ENCODE measurements at places on chromosomes 11 and 22.

DNA sequence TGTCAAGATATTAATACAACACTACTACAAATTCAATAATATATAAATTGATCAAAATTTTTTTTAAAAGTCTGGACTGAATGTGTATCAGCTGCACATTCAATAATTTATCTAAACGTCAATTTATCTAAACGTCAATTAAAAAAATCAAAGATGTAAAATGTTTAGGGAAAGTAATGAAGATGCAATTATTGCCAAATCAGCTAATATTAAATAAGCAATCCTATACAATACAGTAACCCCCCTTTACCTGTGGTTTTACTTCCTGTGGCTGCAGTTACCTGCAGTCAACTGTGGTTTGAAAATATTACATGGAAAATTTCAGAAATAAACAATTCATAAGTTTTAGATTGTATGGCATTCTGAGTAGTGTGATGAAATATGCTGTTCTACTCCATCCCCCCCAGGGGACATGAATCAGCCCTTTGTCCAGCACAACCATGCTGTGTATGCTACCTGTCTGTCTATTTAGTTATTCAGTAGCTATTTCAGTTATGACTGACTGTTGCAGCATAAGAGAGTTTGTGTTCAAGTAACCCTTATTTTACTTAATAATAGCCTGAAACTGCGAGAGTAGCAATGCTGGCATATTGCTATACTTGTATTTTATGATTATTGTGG lies 72.2 kb downstream of the CWF19L2 start:
- DNase-seq = no peak

GRCh38 chr11:93861808-93862207 lies 11.4 kb upstream of the VSTM5 start:
- no peak for DNase-seq

- DNase-seq = no peak
Observed at GRCh38 chr11:76974179-76974891, 59.9 kb upstream of the B3GNT6 start.

- DNase-seq = no peak
Observed at GRCh38 chr11:106706355-106706754, 311.9 kb downstream of the GUCY1A2 start.

DNA sequence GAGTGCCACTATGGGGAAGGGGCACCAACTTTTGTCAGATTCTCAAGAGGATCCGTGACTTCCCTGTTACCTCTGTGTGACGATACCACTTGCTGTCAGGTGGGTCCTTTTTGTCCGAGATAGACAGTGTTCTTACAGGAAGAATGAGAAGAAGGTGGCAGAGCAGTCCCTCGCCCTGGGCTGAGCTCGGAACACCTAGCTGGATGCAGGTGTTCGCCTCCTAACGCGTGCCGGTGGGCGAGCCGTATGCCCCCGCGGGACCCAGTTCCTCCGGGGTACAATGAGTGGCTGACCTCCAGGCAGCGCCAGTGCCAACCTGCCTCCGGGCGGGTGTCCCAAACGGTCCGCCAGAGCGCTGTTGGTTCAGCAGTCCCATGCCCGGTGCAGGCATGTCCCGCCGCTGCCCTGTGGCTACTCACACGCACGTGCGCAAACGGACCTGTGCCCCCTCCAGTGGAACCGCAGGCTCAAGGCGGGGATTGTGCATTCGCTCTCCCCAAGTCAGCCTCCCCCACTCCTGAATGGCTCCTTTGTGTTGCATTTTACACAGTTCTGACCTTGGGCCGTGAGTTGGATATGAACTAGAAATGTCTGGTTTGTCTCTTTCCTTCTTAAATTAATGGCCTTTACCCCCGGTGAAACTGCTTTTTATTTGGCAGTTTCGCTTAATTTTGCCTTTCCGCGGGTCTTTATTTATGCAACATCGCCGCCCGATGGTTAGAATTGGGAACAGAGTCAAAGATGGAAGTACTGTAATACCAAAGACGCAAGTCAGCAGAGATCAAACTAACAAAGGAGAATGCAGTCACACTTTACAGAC lies 1.1 kb upstream of the ABTB2 start:
- DNase-seq = peak; percentile 60

GRCh38 chr22:19604711-19605268 lies 80.6 kb upstream of the CLDN5 start:
- DNase-seq = no peak

GRCh38 chr11:47154616-47155570 lies 21.8 kb downstream of the ARFGAP2 start:
- DNase-seq = no peak

GRCh38 chr11:63837739-63838138 lies 1.2 kb upstream of the MARK2 start:
- no peak for DNase-seq

DNA sequence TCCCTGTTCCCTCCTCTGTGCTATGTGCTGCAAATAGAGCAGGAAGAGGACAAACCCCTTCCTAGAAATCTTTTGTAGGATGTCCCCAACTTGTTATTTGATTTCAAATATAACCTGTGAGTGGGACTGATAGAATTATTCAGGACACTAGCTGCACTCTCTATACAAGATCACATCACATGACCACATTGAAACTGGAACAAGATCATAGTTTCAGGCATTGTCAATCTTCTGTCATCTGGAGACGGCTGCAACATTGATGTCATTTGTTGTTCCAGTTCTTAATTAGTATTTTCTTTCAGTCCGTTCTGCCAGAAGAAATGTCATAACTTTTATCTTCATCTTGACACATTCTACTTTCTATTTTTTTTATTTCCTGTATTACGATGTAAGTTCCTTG lies 89.3 kb downstream of the GRIA4 start:
- DNase-seq = no peak

- no peak for DNase-seq
Observed at GRCh38 chr22:26553056-26553752, 36.7 kb downstream of the TPST2 start.

GRCh38 chr22:34019190-34019845 lies 99.0 kb upstream of the LARGE1 start:
- no peak for DNase-seq

DNA sequence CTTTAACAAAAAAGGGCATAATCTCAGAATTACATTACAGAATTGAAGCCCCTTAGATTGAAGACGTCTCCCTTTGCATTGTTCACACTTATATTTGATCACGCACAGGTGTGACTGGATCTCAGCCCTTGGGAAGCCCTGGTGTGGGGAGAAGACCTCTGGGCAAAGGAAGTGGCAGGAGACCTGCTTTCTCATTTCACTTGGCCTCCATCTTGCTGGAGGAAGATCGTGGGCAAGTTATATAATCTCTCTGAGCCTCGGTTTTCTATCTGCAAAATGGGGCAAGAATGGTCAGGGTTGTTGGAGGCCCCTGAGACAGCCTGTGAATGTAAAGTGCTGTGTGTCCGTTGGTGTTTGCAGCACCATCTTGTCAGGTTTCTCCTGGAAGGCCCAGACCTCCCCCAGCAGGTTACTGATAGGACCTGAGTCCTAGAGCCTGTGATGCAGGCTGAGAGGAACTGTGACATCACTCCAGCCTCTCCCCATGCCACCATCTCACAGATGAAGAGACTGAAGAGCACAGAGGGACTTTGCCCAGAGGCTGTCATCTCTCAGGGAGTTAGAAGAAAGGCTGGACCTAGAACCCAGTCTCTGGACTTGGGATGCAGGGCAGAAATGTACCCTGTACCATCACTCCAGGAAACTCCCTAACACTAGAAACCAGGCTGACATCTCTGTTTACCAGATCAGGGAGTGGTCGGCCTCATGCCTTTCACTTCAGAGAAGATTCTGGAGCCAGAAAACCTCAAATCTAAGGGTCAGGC lies 1.1 kb upstream of the APOA1 start:
- DNase-seq = no peak
